Smooth muscle cell of the coronary artery (primary cell): ENCODE measurements at places on chromosomes 11 and 22. TPM values are rescaled to one million over a fixed set of nuclear protein-coding genes. Genes with fewer than 3 reads are reported as not detected.

Gene APOBEC3B
- total RNA-seq = 0.82 and 1.6 TPM in 2 replicates

Gene PHLDB1
- total RNA-seq = 41.5 and 114 TPM in 2 replicates

Gene OR52A1
- total RNA-seq = not detected in 2 replicates

Gene CTSD
- 196 and 514 TPM in 2 replicates for total RNA-seq

Gene BBOX1
- not detected in 2 replicates for total RNA-seq

Gene BTBD18
- not detected in 2 replicates for total RNA-seq

Gene OR5T1
- not detected in 2 replicates for total RNA-seq

Gene NPAS4
- total RNA-seq = not detected in 2 replicates

Gene APOA5
- not detected in 2 replicates for total RNA-seq

Gene MPPED2
- total RNA-seq = not detected in 2 replicates

Gene CERK
- 32.6 and 47.6 TPM in 2 replicates for total RNA-seq

Gene UBE2L6
- total RNA-seq = 37.1 and 111 TPM in 2 replicates

Gene MAPK8IP1
- total RNA-seq = 2.9 and 3.3 TPM in 2 replicates

Gene VPREB1
- total RNA-seq = not detected in 2 replicates

Gene EP300
- total RNA-seq = 26.5 and 32.1 TPM in 2 replicates

Gene P4HA3
- 6.1 and 19.2 TPM in 2 replicates for total RNA-seq

Gene OR51E2
- under 0.01 TPM in 1 of 2 replicates, not detected in the other for total RNA-seq

Gene SBF2
- total RNA-seq = 27.8 and 36.9 TPM in 2 replicates

Gene NXPE1
- total RNA-seq = not detected in 2 replicates

Gene C11orf86
- not detected in 2 replicates for total RNA-seq

Gene TMPRSS13
- not detected in 2 replicates for total RNA-seq

Gene HIC2
- total RNA-seq = 2.0 and 3.0 TPM in 2 replicates

Gene GAS2L1
- 5.9 TPM in 2 replicates for total RNA-seq

Gene CAPN5
- 14.7 and 17.9 TPM in 2 replicates for total RNA-seq

Gene SERHL2
- 2.6 and 4.4 TPM in 2 replicates for total RNA-seq

Gene OR2AT4
- total RNA-seq = not detected in 2 replicates

Gene OR5B21
- total RNA-seq = not detected in 2 replicates

Gene ACRV1
- not detected in 2 replicates for total RNA-seq

Gene MMP11
- total RNA-seq = 11.0 and 18.5 TPM in 2 replicates

Gene OR5P2
- not detected in 2 replicates for total RNA-seq

Gene DDTL
- 2.2 and 11.0 TPM in 2 replicates for total RNA-seq

Gene OR8D4
- total RNA-seq = not detected in 2 replicates

Gene ZNF215
- total RNA-seq = 1.3 and 4.2 TPM in 2 replicates

Gene UPK3A
- not detected in 2 replicates for total RNA-seq

Gene OR51B5
- 0.15 TPM in 1 of 2 replicates, not detected in the other for total RNA-seq

Gene SLC7A4
- total RNA-seq = 0.23 TPM in 1 of 2 replicates, not detected in the other

Gene TSPAN32
- total RNA-seq = 0.12 TPM in 1 of 2 replicates, not detected in the other

Gene PGM2L1
- 1.3 and 11.4 TPM in 2 replicates for total RNA-seq

Gene NFAM1
- not detected in 2 replicates for total RNA-seq

Gene SMARCB1
- total RNA-seq = 18.0 and 21.5 TPM in 2 replicates

Gene KCTD14
- total RNA-seq = 0.35 and 1.1 TPM in 2 replicates

Gene PLAAT5
- 1.1 TPM in 1 of 2 replicates, not detected in the other for total RNA-seq

Gene CFAP300
- total RNA-seq = 1.4 and 5.5 TPM in 2 replicates

Gene HTR3A
- total RNA-seq = not detected in 2 replicates

Gene FXYD6
- total RNA-seq = not detected in 2 replicates

Gene SYT9
- total RNA-seq = not detected in 2 replicates

Gene SCGB1A1
- total RNA-seq = not detected in 2 replicates

Gene OR56A1
- not detected in 2 replicates for total RNA-seq

Gene BIK
- not detected in 2 replicates for total RNA-seq

Gene WNT7B
- not detected in 2 replicates for total RNA-seq

Gene C11orf42
- total RNA-seq = not detected in 2 replicates
